ENCODE measurements at places on chromosomes 11 and 22. TPM values are rescaled to one million over a fixed set of nuclear protein-coding genes. Genes with fewer than 3 reads are reported as not detected.

Gene MMP13
- total RNA-seq: not detected

Gene ALX4
- not detected for total RNA-seq

Gene DCHS1
- under 0.01 TPM for total RNA-seq

Gene DDTL
- 1.6 TPM for total RNA-seq

Gene AIFM3
- total RNA-seq: 0.17 TPM

Gene E2F8
- 0.65 TPM for total RNA-seq

All from renal cortical epithelial cell (primary cell).